ENCODE measurements at places on chromosomes 7 and 10. TPM values are rescaled to one million over a fixed set of nuclear protein-coding genes. Genes with fewer than 3 reads are reported as not detected.

- DNase-seq = no peak
Observed at GRCh38 chr7:69959789-69960499, 361.7 kb downstream of the AUTS2 start.

DNA sequence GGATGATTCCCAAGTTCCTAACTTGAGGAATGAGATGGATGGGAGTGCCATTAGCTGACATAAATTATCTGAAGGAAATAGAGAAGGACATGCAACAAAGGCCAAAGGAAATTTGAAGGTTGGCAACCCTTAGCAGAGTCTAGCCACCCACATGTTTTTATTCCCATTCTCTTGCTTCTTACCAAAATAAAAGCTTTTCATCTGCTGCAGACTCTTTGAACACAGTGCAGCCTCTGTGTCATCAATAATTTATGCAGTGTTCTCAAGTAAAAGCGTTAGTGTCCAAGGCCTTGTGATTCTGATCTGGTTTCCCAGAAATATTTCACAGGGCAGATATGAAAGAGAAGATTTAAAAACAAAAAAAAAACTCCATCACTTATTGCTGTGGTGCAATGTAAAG, 98.5 kb downstream of the ST7 start:
- DNase-seq = no peak

DNA sequence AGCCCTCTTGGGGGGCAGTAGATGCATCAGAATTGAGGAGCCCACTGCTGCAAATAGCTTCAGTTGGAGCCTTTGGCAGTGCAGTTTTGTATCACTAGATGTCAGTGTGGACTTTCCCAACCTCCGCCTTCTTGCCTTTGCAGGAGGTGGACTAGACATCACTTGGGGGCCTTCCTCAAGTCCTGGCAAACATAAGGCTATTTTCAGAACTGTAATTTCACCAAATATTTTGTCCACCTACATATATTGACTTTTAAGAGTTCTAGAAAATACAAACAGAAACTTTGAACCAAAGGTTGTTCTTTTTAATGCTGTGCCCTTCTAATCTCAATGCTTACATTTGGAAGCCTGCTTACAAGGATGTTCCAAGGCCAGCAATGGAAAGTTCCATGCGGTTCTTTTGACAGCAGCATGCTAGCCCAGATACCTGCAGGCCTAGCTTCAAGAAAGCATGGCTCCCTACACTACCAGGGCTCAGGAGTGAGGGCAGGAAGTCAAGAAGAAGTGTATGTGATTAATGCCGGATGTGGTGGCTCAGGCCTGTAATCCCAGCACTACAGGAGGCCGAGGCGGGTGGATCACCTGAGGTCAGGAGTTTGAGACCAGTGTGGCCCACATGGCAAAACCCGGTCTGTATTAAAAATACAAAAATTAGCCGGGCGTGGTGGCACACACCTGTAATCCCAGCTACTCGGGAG, 8.0 kb upstream of the ZNRF2 start:
- DNase-seq = peak; percentile 69

GRCh38 chr10:29285624-29286051, 3.2 kb upstream of the LYZL1 start:
- no peak for DNase-seq

DNA sequence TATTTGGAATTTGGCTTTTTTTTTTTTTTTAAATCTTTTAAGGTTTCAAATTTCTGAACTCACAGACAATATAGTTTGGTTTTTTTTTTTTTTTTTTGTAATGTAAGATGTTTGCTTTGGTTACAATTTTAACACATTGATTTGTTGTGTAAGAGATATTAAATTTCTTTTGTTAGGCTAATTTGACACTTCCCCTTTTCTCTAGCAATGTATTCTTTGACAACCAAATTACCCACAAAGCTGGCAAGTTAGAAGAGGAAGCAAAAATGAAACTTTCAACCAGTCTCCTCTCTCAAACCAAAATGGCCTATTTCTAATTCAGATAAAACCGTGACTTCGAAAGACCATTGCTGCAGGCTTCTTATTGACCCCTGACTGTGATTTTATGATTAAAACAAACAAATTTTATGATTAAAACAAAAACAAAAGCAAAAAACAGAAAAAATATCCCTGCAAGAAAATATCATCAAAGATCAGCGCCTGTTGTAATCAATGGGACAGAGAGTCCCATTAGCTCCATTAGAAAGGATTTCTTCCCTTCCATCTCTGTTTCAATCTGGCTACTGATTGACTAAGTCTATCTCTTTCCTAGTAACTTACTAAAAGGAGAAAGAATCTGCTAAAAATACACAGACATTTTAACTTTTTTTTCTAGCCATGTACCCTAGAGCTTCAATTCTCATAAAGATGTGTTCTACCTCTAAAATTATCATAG, 489.2 kb downstream of the MDFIC start:
- DNase-seq = no peak

LRIT1 gene
- total RNA-seq = not detected

PTN gene
- total RNA-seq = not detected

DNA sequence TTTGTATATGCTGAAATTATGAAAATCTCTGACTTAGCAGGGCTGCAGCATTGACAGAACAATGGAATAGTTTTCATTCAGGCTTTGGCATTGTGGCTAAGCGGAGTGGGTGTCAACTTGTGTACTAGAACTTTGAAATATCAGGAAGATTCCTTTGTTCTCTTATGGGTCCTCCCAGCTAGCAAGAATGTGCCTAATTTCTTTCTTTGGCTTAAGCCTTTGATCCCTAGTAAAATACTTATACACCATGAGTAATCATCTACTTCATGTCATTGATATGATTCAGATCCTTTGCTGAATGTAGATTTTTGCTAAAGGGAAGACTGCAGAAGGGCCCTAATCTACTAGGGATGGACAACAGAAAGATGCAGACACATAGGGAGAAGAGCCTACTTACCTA, 6.2 kb downstream of the AVL9 start:
- DNase-seq = peak; percentile 42

FGFBP3 gene
- total RNA-seq = 0.40 TPM

KLF14 gene
- not detected for total RNA-seq

TWIST1 gene
- 0.44 TPM for total RNA-seq

GRCh38 chr7:151934584-151934983, 21.7 kb upstream of the GALNTL5 start:
- DNase-seq = no peak

ADAM22 gene
- total RNA-seq = 0.40 TPM

DNA sequence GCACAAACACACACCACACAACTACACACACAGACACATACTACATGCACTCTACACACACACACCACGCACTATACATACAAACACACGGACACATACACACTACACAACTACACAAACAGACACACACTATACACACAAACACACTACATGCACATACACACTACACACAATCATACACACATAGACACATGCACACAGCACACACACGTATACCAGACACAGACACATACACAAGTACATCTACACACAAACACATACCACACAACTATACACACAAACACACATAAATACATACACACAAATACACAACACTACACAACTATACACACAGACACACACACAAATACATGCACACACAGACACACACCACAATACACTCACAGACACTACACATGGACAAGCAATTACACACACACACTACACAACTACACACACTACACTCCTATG, 4.6 kb downstream of the GPR15LG start:
- no peak for DNase-seq

GRCh38 chr7:157851501-157852067, 514.8 kb downstream of the DNAJB6 start:
- DNase-seq = no peak

DNA sequence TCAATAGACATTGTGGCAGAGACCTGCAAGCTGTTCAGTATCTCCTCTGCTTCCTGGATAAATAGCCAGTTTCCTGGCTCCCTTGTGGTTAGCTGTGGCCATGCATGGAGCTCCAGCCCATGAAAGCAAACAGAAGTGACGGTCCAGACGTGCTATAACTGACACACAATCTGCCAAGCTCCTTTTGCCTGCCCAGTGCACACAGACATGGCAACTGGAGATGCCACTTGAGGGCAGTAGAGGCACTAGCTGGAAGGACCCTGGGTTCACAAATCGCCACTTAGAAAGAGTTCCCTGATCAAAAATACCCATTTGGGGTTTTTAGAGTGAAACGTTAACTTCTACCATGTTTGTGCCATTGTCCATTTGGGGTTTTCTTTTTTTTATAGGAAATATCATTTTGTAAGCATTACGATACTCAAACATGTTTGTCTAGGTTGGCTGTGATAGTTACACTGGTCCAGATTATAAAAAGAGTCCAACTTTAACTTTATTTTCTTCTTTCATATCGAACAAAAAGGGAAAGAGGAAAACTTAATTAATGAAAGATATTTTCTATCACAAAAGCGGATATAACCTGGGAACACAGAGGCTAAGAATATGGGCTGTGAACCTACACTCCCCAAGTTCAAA, 31.3 kb downstream of the KIN start:
- DNase-seq = peak; percentile 65

TDRD1 gene
- not detected for total RNA-seq

- no peak for DNase-seq
Observed at GRCh38 chr7:140402178-140402835, 1.6 kb upstream of the RAB19 start.

- peak; percentile 39 for DNase-seq
Observed at GRCh38 chr7:90552521-90552920, 43.6 kb upstream of the CDK14 start.

DNA sequence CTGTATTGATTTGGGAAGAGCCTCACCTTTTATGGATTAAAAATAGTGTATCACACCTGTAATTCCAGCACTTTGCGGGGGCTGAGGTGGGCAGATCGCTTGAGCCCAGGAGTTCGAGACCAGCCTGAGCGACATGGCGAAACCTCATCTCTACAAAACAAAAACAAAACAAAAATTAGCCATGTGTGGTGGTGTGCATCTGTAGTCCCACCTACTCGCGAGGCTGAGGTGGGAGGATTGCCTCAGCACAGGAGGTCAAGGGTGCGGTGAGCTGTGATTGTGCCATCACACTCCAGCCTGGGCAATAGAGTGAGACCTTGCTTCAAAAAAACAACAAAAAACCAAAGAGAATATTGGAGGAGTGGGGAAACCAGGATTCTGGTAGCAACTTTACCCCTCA, 79.6 kb downstream of the LRMDA start:
- no peak for DNase-seq

DNA sequence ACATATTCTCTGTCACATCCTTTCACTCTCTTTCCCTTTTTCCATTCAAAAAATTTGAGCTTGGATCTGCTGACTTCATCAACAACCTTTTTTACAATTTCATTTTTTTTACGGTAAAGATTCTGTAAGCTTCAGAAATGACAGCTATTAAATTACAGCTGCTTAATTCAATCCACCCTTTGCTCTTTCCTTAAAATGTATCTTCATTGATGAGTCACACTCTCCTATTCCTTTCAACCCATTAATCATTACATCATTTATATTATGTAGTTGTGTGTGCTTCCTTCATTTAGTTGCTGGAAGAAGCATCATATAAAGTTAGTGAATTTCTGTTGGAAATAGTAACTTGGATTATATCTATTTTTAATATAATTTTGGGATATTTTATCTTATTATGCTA, 67.1 kb upstream of the MAGI2 start:
- no peak for DNase-seq

GRCh38 chr10:13961097-13961496, 369.6 kb downstream of the FRMD4A start:
- DNase-seq = peak; percentile 96

CCDC3 gene
- under 0.01 TPM for total RNA-seq

All from lung microvascular endothelial cell (primary cell).